Psoas muscle (tissue), 8 donors: ENCODE measurements at places on chromosomes 1 and 21.

DNA sequence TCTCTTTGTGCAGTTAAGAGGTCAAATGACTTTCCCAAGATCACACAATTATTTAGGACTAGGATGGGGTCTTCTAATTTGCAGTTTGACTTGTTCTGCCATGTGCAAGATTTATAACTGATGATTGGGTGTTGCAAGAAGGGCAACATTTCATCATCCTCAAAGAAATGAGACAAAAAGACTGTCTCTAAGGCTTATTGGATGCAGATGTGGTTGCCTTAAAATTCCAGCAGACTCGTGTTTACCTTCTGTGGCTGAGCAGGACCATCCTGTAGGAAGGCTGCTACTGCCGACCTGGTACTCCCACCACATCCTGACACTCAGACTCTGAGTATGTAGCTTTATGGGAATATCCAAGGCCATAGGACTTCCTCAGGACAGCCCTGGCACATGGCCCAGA, 99.9 kb upstream of the SGIP1 start:
- DNase-seq = no peak

DNA sequence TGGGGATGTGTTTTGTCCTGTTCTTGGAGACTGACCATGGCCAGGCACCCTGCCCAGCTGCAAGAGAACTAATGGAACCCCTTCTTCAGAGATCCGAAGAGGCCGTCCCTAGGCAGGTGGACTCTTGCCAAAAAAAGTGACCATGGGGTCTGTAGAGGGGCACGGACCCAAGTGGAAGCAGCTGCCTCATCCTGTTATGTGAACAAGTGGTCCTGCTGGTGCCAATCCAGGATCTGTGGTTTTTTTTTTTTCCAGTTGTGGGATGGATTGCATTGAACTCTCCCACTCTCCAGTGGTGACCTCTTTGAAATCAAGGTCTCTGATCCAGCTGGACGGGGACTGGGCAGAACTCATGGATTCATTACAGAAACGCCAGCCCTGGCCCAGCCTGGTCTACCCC, 71.2 kb downstream of the ARHGEF10L start:
- no peak for DNase-seq

DNA sequence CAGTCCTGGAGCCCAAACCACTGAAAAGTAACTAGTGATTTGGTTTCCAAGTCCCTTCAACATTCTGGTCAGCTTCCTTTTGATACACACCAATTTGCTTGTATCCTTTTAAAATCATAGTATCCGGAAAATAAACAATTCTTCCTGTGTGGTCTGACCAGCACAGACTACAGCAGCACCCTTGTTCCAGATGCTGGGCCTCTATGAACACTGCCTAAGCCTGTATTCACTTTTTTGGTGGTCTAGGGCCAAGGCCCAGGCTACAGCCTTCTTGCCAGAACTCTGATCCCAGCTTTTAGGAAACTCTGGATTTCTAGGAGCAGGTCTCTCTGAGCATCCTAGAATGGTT, 801 bp upstream of the DDAH1 start:
- DNase-seq = no peak

GRCh38 chr21:43971992-43972255, 40.2 kb upstream of the TRAPPC10 start:
- no peak for DNase-seq

- DNase-seq = no peak
Measured at GRCh38 chr1:51523931-51524330, 4.9 kb upstream of the EPS15 start.

GRCh38 chr1:227043755-227044154, 103.7 kb downstream of the COQ8A start:
- DNase-seq = no peak

GRCh38 chr1:212727386-212728181, 27.9 kb upstream of the BATF3 start:
- DNase-seq = no peak

DNA sequence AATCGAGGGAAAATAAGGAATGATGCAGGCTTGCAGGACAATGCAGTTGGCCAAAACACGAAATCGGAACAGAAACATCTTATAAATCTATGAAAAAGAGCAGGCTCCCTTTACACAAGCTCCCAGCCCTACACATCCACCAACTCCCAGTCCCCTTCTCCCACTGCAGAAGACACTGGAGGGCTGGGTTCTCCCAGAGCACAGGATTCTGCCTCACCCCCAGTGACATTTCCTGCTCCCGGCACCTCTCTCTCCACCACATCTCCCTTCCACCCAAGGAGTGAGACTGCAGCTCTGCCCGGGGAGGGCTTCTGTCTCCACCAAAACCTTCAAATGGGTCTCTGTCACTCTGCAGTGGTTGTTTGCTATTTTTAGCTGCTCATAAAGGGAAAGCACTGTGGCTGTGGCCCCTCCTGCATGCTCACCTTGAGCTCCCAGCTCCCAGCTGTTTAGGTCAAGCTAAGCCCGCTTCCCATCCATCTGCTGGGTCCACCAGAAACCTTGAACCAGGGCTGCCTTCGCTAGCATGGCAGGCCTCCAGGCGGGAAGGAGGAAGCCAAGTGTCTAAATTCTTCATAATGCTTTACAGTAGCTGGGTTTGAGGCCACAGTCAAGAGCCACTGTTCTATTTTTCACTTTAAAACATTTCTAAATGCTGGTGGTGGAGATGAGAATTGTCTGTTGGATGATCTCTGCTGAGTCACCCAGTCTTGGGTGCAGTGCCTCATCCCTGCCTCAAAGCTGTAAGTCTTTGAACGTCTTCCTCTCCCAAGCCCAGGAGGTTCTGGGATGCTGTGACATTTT, 3.3 kb upstream of the C2CD2 start:
- no peak for DNase-seq

GRCh38 chr1:29284286-29284960, 48.1 kb downstream of the PTPRU start:
- DNase-seq = no peak

DNA sequence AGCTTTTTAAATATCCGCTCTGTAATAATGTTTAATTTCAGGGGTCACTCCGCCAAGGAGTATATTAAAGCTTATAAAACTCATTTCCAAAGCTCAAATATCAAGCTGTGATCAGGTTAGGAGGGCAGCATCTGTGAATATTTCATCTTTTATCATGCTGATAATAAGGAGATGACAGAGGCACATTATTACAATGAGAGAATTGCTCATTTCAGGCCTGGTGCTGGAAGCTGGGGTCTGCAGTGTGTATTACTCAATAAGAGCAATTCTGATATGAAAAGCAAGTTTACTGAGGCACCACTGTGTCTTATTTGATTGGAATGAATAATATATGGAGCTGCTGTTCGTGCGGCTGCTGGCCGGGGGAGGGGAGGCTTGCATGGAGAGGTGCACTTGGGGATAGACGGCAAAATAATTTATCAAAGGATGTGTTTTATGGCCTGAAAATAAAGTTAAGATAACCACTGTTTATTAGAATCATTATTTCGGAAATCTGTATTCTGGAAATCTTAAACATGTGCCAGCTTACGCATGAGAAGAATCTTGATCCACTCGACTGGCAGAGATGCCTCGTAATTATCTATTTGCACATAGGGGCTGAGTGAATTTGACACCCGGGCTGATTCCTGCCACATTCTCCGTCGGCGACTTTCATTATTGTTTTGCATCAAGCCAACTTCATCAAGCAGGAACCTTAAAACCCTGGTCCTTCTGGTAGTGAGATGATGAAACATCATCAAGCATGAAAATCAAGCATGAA, 173.2 kb downstream of the RRAGC start:
- no peak for DNase-seq

DNA sequence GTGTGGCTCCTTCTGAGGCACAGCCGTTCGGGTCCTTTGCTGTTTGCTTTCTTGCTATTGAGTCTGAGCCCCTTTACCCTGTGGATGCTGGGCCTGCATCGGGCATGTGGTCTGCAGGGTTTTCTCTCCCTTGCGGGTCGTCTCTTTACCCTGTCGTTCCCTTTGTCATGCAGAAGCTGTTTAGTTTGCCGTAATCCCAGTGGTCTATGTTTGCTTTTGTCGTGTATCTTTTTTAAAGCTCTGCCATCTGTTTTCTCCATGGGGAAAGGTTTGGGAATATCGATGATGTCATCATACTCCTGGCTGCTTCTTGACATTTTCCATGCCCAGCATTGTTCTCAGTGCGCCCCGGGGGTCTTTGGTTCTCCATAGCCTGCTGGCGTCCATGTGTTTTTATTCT, 68.2 kb downstream of the AGPAT3 start:
- no peak for DNase-seq

DNA sequence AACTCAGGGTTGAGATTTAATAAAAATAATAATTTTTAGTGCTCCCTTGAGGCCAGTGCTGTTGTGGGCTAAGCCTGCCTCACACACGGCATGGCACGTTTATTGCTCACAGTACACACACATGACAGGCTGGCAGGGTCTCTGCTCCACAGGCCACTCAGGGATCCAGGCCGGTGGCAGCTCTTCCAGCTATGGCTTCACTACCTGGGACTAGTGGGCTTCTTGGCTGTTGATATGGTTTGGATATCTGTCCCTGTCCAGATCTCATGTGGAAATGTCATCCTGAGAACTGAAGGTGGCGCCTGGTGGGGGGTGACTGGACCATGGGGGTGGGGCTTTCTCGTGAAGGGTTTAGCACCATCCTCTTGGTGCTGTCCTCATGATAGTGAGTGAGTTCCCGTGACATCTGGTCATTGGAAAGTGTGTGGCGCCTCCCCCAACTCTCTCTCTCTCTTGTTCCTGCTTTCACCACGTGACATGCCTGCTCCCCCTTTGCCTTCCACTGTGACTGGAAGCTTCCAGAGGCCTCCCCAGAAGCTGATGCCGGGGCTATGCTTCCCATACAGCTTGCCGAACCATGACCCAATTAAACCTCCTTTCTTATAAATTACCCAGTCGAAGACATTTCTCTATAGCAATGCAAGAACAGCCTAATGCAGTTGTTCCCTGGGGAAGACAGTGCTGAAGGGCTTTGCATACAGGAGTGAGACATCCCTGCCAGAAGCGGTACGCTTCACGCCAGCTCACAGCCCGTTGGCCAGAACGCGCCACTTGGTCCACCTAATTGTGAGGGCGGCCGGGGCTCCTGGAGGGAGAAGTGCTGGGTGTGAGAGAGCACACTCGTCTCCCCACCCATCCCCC, 226.9 kb upstream of the C1orf174 start:
- DNase-seq = no peak

DNA sequence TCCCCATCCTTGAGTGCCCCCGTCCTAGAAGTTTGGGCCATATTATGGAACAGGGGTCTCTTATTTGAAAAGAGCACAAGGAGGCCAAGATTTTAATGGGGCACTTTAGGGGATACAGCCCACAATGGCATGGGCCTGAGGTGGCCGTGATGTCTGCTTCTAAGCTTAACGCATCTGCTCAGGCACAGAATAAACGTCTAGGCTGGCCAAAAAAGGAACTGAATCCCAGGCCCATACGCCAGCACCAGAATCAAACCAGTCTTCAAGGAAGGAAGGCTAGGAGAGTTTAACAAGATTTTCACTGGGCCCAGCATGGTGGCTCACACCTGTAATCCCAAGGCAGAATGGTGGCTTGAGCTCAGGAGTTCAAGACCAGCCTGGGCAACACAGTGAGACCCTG, 9.2 kb upstream of the SARS1 start:
- no peak for DNase-seq

GRCh38 chr1:186780076-186780475, 48.7 kb upstream of the PLA2G4A start:
- no peak for DNase-seq

DNA sequence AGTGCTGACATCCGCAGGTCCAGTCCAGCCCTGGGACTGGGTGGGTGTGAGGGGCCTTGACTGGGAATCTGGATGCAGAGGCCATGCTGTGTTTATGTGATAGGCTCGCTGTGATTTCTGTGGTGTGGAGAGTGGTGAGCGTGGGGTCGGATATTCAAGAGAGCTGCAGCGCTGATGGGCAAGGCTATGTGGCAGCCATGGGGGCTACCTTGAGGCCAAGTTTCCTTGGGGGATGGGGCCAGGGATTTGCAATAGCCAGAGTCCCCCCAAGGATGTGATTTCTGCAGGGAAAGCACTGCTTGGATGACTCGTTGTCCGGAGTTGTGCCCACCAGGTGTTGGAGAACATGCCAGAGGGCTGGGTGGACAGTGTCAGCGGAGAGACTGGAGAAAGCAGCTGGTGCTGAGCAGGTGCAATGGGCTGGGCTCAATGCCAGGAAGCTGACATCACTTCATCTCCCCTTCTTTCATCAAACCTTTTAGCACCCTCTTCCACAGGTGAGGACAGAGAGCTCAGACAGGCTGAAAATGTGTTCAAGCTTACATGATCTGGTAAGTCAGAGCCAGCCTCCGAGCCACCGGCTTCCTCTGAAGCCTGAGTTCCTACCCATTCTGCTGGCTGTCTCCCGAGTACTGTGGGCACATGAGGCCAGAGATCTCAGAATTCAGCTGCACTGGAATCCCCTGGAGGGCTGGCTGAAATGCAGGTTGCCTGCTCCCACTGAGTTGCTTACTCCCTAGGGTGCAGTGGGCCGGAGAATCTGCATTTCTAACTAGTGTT, 132.9 kb downstream of the RHOU start:
- DNase-seq = peak; percentile 36

GRCh38 chr1:224749916-224750315, 133.8 kb downstream of the CNIH3 start:
- DNase-seq = no peak

GRCh38 chr21:39580744-39581143, 32.0 kb upstream of the B3GALT5 start:
- no peak for DNase-seq

- no peak for DNase-seq
Measured at GRCh38 chr1:58287894-58288623, 258.5 kb downstream of the OMA1 start.

DNA sequence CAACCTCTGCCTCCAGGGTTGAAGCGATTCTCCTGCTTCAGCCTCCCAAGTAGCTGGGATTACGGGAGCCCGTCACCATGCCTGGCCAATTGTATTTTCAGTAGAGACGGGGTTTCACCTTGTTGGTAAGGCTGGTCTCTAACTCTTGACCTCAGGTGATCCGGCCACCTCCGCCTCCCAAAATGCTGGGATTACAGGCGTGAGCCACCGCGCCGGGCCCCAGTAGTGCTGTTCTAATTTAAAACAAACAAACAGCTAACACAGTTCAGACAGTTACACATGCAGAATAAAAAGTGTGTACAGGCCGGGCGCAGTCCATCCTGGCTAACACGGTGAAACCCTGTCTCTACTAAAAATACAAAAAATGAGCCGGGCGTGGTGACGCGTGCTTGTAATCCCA, 35.6 kb upstream of the OPRD1 start:
- no peak for DNase-seq

- DNase-seq = no peak
Measured at GRCh38 chr1:3034162-3034561, 12.9 kb downstream of the ACTRT2 start.
